ENCODE measurements at places on chromosomes 3 and 15. TPM values are rescaled to one million over a fixed set of nuclear protein-coding genes. Genes with fewer than 3 reads are reported as not detected.

The THUMPD3 gene
- 58.6 TPM for total RNA-seq

The CLDN18 gene
- total RNA-seq, result not detected

The FOXL2NB gene
- total RNA-seq, result not detected

The CCDC39 gene
- not detected for total RNA-seq

The GOLGA8Q gene
- total RNA-seq, result 1.1 TPM

The ADGRG7 gene
- total RNA-seq, result not detected

The RARB gene
- total RNA-seq, result 22.8 TPM

The RCN2 gene
- total RNA-seq, result 24.0 TPM

The BBX gene
- total RNA-seq, result 43.8 TPM

The IMPG2 gene
- total RNA-seq, result 0.20 TPM

The CHAC1 gene
- total RNA-seq, result 2.2 TPM

The PATL2 gene
- total RNA-seq, result 3.0 TPM

The DOCK3 gene
- total RNA-seq, result 3.8 TPM

The LDHAL6B gene
- not detected for total RNA-seq

The IL17RB gene
- total RNA-seq, result 3.1 TPM

The FAM131A gene
- total RNA-seq, result 41.0 TPM

The MESP2 gene
- 0.20 TPM for total RNA-seq

The CAND2 gene
- 69.2 TPM for total RNA-seq

The DPPA2 gene
- not detected for total RNA-seq

- DNase-seq, result no peak
Observed at GRCh38 chr15:27448986-27449385, 478.0 kb downstream of the GABRG3 start.

GRCh38 chr3:13040361-13041074 is 32.7 kb downstream of the IQSEC1 start:
- DNase-seq, result peak; percentile 25

DNA sequence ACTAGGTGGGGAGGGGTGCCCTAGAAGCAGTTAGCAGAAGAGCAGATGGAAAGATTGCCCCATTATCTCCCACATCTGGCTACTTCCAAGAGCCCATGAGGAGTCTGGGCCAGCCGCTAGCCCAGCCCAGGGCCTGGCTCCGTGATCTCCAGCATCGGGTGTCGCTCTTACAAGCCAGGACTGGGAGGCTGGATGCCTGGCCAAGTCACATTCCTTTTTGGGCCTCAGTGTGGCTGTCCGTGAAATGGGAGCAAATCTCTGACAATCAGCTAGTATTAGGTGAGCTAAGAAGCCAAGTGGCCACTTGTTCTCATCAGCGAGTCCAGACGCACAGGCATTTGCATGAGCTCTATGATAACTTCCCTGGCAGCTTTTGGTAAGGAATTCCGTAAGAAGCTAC is 23.3 kb upstream of the DOCK3 start:
- DNase-seq, result no peak

- no peak for DNase-seq
Observed at GRCh38 chr3:128271536-128272332, 118.5 kb downstream of the EEFSEC start.

DNA sequence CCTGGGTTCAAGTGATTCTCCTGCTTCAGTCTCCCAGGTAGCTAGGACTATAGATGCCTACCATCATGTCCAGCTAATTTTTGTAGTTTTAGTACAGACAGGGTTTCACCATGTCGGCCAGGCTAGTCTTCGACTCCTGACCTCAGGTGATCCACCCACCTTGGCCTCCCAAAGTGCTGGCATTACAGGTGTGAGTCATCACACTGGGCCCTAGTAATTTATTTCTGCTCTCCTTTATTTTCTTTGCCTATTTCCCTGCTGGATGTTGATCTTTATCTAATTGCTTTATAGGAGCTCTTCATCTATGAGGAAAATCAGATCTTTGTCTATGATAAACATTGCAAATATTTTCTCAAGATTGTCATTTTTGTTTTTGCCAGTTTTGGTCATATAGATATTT is 31.7 kb downstream of the UQCC5 start:
- DNase-seq, result no peak

- no peak for DNase-seq
Observed at GRCh38 chr3:64185436-64185835, 39.8 kb downstream of the PRICKLE2 start.

DNA sequence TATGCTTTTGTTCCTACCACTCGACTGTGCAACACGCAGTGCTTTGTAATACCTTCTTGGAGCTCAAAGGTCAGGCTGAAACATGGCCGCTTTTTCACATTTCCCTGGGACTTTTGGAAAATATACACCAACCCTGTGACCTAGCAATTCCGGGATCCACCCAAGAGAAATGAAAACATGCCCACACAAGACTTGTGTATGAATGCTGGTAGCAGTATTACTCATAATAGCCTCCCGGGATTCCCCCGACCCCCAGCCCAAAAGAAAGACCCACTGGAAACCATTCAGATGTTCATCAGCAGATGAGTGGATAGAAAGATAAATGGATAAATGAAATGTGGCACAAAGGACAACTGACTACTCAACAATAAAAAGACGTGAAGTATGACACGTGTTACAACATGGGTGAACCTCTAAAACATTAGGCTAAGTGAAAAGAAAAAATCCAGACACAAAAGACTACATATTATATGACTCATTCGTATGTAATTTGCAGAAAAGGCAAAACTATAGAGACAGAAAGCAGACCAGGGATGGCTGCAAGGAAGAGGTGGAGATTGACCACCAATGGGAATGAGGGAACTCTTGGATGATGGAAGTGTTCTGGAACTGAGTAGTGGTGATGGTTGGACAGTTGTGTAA is 104.1 kb downstream of the PGPEP1L start:
- DNase-seq, result no peak

DNA sequence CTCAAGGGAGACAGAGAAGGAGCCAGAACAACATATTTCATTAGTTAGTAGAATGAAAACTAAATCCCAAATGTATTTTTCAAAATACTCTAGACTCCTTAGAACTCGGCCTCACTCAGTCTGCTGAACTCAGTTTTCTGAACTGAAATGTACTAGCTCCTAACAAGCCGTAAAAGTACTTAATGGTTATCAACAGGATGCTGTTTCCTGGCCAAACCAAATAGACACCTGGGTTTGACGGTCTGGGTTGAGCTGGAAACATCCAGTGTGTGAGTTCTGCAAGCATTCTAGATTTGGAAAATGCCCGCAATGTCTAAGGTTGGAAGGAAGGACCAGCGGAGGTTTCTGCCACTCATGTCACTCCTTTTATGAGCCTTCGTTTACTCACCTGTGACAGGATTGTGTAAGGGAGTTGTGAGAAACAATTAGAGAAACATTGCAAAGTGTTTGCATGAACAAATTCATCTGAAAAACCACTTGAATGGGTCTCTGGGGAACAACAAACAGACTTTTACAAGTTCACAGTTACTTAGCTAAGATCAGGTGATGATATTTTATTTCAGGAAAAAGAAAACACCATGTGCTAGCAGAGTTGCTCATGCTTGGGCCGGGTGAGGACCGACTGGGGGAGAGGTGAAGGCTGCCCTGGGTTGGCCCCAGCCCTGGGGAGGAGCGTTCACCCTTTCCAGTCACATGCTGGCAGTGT is 151.0 kb downstream of the ALDH1A2 start:
- no peak for DNase-seq

DNA sequence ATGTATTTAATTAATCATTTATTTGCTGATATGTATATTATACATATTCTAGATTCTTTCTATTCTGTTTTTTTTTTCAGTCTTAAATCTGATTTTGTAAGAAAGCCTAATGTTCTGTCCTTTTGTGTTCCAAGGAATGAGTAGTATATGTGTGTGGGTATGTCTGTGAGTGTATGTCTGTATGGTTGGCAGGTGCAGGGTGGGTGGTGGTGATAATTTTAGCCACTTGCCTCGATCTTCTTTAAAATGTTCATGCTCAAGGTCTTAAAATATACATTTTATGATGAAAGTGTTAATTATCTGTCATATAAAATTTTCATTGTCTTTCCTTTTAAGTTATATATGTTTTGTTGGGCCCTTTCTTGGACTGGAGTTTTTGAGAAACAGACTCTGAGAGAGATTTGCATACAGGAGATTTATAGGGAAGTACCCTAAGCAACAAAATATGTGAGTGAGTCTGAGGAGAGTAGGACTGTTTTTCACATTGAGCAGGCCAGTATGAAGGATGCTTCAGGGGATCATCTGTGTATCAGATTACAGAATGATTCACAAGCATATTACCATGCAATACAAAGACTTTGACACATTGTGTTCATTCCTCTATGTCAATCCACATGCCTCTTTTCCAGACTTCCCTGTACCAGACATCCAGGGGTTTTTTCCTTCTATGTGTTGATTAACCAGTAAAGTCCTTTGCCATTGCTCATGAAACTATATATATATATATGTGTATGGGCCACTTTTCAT is 211.0 kb upstream of the DPPA4 start:
- no peak for DNase-seq

DNA sequence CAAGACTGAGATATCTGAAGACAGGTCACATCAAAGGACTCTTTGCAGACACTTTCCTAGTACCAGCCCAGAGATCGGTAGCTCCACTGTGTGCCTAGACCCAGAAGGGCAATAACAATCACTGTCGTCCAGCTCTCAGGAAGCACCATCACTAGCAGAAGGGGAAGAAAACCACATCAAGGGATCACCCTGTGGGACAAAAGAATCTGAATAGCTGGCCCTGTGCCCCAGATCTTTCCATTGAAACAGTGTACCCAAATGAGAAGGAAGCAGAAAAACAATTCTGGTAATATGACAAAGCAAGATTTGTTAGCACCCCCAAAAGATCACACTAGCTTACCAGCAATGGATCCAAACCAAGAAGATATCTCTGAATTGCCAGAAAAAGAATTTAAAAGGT is 404.4 kb upstream of the NECTIN3 start:
- no peak for DNase-seq

DNA sequence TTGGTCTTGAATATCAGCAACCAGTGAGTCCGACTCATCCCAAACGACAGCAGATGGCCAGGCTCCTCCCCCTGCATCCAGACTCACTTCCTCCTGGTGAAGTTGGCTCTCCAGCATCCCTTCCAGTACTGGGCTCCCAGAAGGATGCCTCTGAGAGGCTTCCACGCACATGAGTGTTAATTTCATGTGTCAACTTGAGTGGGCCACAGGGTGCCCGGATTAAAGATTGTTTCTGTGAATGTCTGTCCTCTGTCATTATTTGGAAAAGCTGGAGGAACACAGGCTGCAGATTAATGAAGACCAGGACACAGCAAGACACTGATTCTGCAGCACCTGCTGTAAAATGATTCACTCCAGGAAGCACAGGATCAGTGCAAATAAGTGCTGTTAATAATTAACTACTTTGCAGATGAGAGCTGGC is 99.8 kb downstream of the ATP10A start:
- no peak for DNase-seq

- DNase-seq, result no peak
Observed at GRCh38 chr15:52481915-52482314, 46.8 kb downstream of the MYO5A start.

- DNase-seq, result no peak
Observed at GRCh38 chr3:195805181-195805580, 6.5 kb downstream of the MUC4 start.

DNA sequence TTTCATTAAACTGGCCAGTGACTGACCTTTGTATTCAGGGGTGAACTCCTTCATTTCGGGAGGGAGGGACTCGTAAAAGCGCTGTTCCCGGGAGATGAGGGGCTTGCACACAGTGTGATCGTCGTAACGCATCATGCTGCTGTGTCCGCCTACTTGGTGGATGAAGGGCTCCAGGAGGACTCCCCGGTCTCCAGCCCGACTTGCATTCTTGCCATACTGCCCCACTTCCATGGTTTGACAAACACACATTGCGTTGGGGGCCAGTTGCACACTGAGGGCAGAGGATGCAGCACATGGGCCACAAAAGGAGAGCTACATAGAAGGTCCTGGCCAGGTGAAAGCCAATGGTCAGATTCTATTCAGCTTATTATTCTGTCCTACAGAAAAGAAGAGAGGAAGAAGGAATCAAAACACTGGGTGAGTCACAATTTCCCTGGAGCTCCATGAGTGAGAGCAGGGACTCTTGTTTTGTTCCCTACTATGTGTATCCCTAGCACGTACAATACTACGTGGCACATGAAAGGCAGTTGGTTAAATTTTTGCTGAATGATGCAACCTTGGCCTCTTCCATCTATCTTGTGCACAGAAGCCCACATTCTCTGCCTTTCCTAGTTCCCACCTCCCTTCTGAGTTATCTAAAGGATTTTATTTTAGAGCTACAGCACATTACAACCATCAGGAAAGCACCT is 24.2 kb upstream of the GMPPB start:
- DNase-seq, result no peak

- DNase-seq, result no peak
Observed at GRCh38 chr3:168047190-168047795, 48.4 kb downstream of the GOLIM4 start.

- peak; percentile 45 for DNase-seq
Observed at GRCh38 chr15:77607111-77607893, 25.4 kb downstream of the LINGO1 start.

GRCh38 chr3:7382293-7383010 is 521.5 kb downstream of the GRM7 start:
- DNase-seq, result no peak

- no peak for DNase-seq
Observed at GRCh38 chr3:23819599-23820360, 14.0 kb downstream of the UBE2E1 start.

GRCh38 chr3:162540421-162540820 is 1043.8 kb downstream of the OTOL1 start:
- DNase-seq, result no peak

GRCh38 chr15:69095274-69095673 is 65.2 kb upstream of the GLCE start:
- no peak for DNase-seq

DNA sequence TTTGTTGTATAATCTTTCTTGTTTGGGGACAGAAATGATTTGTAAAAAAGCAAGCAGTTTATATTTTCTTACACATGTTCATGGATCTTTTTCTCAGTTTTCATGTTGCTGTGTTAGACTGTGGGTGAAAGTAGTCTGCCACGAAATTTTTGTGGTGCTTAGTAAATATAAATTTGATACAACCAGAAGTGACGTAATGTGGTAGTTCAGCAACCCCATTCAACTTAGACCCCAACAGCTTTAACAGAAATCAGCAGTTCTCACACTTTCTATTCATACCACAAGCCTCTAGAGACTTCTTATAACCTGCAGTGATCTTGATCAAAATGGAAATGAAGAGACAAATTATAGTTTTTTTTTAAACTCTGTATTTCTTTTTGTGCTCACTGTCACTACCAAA is 120.2 kb upstream of the IGSF10 start:
- no peak for DNase-seq

DNA sequence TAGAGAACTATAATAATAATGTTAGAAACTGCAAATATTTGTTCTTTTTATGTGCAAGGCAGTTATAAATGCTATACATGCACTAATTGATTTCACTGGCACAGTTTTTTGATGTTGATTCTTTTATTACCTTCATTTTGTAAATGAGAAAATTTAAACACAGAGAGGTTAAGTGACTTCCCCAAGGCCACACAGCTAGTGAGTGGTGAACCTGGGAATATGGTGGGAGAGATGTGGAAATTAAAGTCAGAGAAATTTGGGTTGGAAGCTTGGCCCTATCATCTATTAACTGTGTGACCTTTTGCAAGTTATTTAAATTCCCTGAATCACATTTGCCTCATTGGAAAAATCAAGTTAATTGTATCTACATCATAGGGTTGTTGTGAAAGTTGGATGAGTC is 39.6 kb upstream of the AKAP13 start:
- DNase-seq, result no peak

Measured in left ventricle myocardium superior (tissue), 1 donor.